HS-5 (cell line): ENCODE measurements at places on chromosomes 5 and 9.

DNA sequence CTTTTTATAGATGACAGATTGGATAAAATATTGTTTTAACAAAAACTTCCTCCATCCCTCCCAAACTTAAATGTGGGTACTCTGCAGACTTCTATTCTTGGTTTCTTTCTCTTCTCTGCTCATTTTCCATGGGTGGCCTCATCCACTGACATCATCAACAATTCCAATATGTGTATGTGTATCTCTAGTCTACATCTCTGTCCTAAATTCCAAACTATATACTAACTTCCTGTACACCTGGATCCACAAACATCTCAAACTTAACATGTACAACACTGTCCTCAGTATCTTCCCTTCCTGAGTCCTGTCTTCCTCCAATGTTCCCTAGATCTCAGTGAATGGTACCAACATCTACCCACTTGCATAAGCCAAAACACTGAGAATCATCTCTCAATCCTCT is 28.5 kb upstream of the CDK5RAP2 start:
- DNase-seq: no peak

GRCh38 chr5:74209571-74209970 is 431.0 kb downstream of the ENC1 start:
- no peak for DNase-seq

DNA sequence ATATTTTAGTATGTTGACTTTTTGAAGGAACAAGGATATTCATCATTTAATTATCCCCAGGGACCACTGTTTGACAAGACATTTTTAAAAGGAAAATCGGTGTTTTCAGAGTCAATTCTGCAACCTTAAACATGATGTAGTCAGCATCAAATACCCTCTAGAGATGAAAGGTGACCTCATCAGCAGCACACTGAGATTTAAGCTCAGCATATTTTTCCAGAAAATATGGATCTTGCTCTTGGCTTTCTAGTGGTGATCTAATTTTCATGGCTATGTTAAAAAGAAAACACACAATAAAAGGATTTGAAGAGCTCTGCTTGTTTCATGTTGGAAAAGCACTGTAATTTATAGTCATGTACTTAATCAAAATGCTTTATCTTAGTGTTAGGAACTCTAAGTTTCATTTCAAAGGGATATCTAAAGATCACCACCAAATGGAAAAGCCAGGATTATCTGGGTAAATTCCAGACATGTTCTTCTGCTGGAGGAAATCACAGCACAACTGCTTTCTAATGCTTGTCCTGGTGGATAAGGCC is 487.2 kb downstream of the ENC1 start:
- DNase-seq: no peak

GRCh38 chr5:170397059-170397458 is 7.9 kb upstream of the KCNMB1 start:
- DNase-seq: no peak

DNA sequence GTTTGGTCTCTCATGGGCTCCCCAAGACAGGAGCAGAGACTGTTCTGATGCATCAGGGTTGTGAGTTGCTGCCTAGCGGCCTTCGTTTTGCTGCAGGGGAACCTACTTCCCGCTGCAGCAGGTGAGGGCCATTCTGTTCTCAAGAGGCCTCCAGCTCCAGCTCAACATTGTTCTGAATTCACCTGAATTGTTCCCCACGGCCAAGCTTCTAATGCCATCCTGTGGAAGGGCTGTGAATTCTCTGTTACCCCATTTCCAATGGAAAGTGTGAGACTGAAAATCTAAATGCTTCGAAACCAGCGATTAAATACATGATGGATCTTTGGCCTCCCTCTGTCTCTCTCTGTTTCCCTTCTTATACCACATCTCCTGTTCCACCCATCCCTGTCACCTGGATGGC is 349.1 kb upstream of the DAP start:
- DNase-seq: no peak

- no peak for DNase-seq
These were observed 10.0 kb downstream of the TRAF1 start for GRCh38 chr9:120916588-120916987.

- peak; percentile 72 for DNase-seq
These were observed 18.1 kb downstream of the SLC1A1 start for GRCh38 chr9:4508246-4508906.

DNA sequence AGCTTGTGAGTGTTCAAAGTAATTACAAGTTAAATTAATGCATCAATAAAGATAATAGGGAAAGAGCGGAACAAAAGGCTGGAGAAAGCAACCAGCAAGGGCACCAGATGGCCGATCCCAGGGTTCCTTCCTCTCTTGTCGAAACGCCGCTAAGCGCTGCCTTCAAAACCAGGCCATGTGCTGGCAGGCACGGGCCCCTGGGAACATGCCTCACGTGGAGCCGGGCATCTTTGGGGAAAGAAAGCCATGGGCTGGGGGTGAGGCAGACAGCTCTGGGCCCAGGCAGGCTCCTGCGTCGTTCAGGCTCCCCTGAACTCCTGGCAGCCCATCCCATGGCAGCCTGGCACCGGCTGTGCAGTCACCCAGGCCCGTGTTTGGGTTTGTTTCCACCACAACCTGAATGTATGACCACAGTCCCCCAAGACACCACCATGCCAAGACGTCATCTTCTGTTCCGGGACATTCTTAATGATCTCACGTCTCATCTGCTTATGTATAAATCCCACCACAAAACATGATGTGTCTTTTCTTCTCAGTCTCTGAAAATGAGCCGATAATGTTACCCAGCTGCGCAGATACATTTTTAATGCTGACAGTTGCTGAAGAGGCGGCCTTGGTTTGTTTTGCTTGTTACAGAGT is 110.4 kb upstream of the SARDH start:
- no peak for DNase-seq

- no peak for DNase-seq
These were observed 6.3 kb upstream of the NR5A1 start for GRCh38 chr9:124513376-124513994.

DNA sequence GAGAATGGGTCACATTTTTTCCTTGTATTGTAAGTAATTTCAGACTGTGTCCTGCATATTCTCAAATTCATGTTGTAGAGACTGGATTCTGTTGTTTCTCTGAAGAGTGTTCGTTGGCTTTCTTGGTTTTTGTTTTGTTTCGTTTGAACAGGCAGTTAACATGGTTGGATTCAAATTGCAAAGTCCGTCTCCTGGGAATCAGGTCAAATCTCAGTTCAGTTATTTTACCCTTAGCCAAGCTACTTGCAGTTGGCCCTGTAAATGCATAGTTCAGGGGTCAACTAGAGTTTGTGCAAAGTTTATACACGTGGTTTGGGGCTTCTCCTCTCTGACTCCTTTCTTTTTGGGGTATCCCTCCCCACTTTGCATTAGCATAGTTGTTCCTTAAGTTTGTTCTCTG is 21.7 kb upstream of the FBXW11 start:
- DNase-seq: no peak

DNA sequence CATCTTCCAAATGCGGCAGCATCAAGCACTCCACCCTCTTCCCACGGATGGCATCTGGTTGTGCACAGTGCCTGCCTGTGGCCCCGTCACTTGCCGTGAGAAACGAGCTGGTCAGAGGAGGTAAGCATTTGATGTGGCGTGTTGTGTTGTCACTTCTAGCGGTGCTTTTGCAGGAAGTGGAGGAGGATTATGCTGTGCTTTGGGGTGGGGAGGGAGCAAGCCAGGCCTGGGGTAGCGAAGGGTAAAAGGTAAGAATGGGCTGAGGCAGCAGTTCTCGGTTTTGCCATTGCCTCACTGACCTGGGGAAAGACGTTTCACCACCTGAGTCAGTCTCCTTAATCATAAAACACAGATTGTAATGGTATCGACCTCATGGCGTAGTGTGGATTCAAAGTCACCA is 2.3 kb upstream of the POMT1 start:
- no peak for DNase-seq
